Left lung (tissue), 14 donors: ENCODE measurements at places on chromosomes 5 and 9. TPM values are rescaled to one million over a fixed set of nuclear protein-coding genes. Genes with fewer than 3 reads are reported as not detected.
A peak's percentile ranks its signal among the peaks of the same experiment; 100 is the strongest.

DNA sequence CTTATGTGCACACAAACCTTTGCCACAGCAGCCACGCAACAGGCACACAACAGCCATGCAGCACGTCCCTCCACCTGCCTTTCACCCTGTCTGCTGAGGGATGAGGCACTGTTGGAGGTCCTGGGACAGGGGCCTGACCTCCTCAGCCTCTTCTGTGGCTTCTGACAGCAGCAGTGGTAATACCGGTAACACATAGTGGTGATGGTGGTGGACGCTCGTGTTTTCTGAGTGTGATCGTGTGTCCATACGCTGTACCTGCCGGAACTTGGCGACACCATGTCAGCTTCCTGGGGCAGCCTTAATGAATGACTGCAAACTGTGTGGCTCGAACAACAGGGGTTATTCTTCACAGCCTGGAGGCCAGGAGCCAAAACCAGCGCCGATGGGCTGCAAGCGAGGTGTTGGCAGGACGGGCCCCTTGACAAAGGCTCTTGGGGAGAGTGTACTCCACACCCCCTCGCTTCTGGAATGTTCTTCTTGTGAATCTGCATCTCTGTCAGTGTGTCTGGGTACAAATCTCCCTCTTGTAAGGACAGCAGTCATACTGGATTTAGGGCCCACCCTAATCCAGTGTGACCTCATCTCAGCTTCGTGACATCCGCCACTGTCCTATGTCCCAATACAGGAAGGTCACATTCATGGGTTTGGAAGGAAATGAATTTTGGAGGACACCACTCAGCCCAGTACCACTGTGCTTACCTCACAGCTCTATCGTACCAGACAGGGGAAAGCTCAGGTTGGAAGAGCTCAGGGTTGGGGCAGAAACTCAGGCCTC, 55.3 kb upstream of the EXOC3 start:
- DNase-seq = no peak

DNA sequence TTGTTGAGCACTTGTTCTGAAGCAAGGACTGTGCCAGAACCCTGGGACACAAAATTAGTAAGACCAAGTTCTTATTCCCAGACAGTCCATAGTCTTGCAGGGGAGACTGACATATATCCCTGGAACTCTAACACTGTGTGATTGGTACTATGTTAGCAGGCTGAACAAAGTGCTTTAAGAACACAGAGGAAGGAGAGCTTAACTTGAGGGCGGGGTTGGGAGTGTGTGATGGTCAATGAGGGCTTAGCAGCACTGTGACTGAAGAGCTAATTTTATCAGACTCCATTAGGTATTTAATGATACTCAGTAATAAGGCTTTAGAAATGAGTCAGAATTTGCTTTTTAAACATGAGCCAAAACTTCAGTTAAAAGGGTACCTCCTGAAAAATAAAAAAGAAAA, 14.9 kb upstream of the SPATA24 start:
- no peak for DNase-seq

GRCh38 chr9:116450378-116451139, 236.5 kb upstream of the TRIM32 start:
- peak; percentile 49 for DNase-seq

The ENTPD2 gene
- 4.2 TPM for polyA plus RNA-seq

- no peak for DNase-seq
Measured at GRCh38 chr9:69861011-69861410, 40.4 kb downstream of the CFAP95 start.

The LCN9 gene
- not detected for polyA plus RNA-seq

GRCh38 chr5:37640088-37640487, 199.8 kb downstream of the GDNF start:
- DNase-seq = no peak

The FGF1 gene
- polyA plus RNA-seq = 0.86 TPM

DNA sequence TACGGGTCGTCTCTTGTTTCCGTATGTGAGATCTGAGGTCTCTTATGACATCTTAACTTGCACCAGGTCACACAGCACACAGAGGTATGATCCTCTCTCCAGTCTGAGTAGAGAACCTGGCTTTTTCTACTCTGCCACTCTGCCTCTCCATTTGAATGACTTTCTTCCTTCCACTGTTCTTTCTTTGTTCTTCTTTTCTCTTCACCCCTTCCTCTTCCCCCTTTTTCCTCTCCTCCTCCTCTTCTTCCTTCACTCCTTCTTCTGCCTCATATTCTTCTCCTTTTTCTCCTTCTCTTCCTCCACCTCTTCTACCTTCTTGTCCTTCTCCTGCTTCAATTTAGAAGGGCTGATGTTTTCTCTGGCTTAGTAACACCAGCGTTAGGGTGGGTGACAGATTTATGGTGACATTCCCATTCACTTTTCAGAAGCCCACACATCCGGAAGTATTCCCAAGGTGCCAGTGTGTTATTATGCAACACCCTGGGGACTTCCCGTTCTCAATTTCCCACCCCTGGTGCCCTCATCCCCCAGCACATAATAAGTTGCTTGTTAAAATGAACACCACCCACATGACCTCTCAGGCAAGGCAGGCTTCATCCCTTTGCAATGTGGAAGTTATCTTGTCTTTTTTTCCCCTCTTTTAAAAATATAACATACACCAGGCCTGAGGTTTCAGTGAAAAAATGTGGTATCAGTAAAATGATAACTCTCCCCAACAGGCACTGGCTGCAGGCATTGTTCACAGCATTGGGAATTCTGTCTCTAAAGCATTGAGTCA, 122.0 kb downstream of the PAPPA start:
- no peak for DNase-seq

GRCh38 chr5:51997949-51998348, 614.7 kb downstream of the ISL1 start:
- DNase-seq = no peak

The TTC23L gene
- polyA plus RNA-seq = 2.5 TPM

GRCh38 chr5:172546196-172546595, 91.9 kb upstream of the SH3PXD2B start:
- DNase-seq = peak; percentile 11

The STKLD1 gene
- polyA plus RNA-seq = 3.0 TPM

The IFNA2 gene
- not detected for polyA plus RNA-seq

The YTHDC2 gene
- polyA plus RNA-seq = 39.5 TPM

GRCh38 chr9:120336753-120337090, 243.2 kb downstream of the CDK5RAP2 start:
- no peak for DNase-seq

The C9orf50 gene
- polyA plus RNA-seq = 0.49 TPM

GRCh38 chr5:117812861-117813260, 1175.5 kb downstream of the DTWD2 start:
- DNase-seq = no peak

GRCh38 chr5:55159763-55160492, at the start of gene GPX8:
TSS of gene GPX8 (plus strand) at chr5:55160171. CDS start at chr5:55160193, 22 bp downstream.
- DNase-seq = peak; percentile 82

- no peak for DNase-seq
Measured at GRCh38 chr9:106286249-106286648, 576.7 kb upstream of the ZNF462 start.

DNA sequence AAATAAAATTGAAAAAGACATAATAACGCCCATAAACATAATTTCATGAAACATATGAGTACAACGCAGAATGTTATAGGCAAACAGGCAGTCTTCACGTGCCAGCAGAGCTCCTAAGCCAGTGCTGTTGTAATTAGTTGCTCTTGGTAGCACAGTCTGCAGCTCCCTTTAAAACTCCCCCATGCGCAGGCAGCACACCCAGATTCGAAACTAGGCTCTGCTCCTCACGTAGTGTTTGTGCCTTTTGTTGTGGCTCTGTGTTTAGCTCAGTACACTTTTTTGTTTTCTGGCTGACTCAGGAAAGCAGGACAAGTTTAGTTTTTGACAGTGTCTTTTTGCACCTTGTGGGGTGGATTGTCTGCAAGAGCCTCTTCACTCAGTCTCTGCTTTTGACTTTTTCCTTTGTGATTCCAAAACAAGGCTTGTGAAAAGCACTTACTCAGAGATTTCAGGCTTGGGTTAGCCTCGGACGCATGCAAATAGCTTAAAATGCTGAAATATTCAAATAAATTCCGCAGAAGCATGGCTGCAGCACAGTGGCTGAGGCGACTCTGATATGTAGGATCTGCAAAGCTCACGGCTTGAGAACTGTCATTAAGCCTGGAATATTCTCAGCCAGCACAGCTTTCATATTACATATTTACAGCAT, 113.6 kb downstream of the IRX1 start:
- no peak for DNase-seq

The GFI1B gene
- 1.3 TPM for polyA plus RNA-seq

DNA sequence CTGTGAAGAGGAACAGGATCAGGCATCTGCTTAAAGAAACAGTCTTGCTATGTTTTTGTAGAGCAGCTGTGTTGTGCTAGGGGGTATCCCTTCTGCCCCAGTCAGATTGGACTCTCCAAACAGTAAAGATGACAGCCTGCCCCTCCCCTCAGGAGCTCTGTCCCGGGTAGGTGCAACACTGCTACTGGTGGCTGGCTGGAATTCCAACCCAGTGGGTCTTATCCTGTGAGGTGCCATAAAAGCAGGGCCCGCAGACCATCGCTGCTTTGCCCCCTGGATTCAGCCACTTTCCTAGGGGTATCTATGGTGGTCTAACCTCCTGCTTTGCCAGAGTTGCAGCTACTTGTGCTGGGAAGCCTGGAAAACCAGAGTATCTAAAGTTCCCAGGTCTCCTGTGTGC, 114.6 kb upstream of the PPP1R2B start:
- DNase-seq = no peak

GRCh38 chr5:142320430-142320738, 4.4 kb downstream of the SPRY4 start:
- DNase-seq = no peak

DNA sequence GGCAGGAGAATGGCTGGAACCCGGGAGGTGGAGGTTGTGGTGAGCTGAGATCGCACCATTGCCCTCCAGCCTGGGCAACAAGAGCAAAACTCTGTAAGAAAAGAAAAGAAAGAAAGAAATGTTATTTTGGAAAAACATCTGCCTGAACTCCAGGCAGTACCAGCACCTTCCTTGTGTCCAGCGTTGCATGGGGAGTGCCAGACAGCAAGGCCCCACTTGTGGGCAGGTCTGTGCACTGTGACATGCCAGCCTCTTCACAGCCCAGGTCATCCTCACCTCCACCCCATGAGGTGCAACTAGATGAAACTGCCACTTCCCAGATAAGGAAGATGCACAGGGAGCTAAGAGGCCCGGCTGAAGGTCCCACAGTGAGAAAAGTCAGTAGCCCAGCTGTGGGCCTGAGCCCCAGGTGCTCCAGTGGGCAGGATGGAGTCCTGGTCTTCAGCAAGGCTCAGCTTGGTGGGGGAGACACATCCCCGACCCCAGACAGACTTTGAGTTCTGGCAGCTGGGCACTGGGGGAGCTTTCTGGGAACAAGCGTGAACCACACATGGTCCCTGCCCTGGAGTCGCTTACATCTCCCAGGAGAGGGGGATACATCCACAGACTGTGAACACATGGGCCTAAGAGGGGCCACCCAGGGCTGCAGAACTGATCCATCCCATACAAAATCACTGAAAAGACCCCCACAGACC, 146.9 kb upstream of the IER5L start:
- no peak for DNase-seq

DNA sequence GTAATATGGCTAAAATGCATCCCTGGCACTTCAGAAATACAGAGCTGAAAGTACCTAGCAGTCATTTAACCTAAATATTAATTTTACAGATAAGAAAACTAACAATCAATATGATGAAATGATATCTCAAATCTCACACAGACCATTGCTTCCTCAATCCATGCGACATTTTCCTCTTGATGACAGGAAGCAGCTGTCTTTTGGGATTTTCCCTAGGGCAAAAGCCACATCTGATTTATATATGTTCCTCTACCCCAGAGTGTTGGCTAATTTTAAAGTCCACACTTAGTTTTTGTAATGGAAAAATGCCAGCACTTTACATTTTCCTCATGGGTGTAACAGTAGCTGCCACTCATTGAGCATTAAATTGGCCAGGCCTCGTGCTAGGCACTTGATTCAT, 47.7 kb upstream of the ITGA1 start:
- no peak for DNase-seq

GRCh38 chr5:77077829-77078176, 9.3 kb downstream of the ZBED3 start:
- no peak for DNase-seq

The ALDH1B1 gene
- 17.2 TPM for polyA plus RNA-seq

The SLC2A6 gene
- polyA plus RNA-seq = 5.4 TPM

DNA sequence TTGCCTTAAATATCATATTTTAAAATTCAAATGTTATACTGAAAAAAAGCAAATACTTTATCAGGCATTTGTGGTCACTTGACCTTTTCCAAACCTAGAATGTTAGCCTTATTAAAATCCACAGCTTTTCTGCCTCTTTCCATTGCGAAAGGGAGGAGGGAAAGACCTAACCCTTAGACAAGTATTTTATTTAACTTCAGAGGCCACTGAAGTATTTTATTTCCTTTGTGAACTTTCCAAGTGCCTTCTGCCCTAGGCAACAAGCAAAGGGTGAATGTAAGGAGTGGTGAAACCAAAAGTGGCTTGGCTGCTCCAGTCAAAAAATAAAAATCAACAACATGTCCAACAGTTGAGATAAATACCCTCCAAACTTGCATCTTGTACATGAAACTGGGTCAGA, 376.1 kb downstream of the EFNA5 start:
- DNase-seq = no peak

DNA sequence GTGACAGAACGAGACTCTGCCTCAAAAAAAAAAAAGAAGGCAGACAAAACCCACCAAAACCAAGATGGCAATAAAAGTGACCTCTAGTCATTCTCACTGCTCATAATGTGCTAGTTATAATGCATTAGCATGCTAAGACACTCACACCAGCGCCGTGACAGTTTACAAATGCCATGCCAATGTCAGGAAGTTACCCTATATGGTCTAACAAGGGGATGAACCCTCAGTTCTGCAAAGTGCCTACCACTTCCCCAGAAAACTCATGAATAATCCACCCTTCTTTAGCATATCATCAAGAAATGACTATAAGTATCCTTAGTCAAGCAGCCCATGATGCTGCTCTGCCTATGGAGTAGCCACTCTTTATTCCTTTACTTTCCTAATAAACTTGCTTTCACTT, 4.7 kb upstream of the BICD2 start:
- DNase-seq = no peak

- DNase-seq = no peak
Measured at GRCh38 chr9:129608561-129609481, 12.1 kb downstream of the C9orf50 start.

GRCh38 chr5:139246394-139246793, 47.1 kb upstream of the MATR3 start:
- no peak for DNase-seq

The URM1 gene
- 66.3 TPM for polyA plus RNA-seq

The PGM5 gene
- polyA plus RNA-seq = 51.9 TPM

- DNase-seq = no peak
Measured at GRCh38 chr9:33466565-33467495, 6.9 kb downstream of the NOL6 start.
